Glutamatergic neuron (in vitro differentiated cells): ENCODE measurements at places on chromosomes 3 and 15. TPM values are rescaled to one million over a fixed set of nuclear protein-coding genes. Genes with fewer than 3 reads are reported as not detected.

DNA sequence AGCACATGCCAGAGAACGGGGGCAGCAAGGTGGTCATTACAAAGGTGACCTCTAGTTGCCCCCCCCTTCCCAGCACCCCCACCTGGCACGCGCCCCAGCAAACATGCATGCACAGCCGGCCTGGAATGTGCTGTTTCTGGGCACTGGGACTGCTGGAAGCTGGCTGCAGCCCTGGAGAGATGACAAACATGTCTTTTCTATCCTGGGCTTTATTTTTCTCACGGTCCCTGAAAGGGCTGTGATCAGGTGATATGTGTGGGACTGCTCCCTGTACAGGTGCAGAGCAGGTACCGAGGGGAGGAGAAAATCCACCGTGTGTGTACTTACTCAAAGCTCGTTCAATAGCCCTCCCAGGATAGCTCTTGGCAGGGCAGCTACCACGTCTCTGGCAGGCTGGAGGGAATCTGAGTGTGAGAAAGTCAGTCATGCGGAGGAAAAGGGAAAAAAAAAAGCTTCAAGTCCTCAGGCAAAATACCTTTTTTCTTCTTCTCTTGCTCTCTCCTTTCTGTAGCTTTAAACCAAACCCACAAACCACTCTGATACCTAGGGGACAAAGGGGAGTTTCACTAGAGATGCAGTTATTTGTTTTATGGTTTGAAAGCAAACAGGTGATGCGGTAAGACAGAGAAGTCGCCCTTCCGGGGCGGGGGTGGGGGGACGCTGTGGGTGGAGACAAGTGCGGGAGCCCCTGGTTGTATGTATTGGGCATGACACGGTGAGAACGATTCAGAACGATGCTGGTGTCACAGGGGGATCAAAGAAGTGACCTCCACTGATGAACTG lies 5.0 kb upstream of the HES1 start:
- DNase-seq: no peak

The BTLA gene
- not detected for total RNA-seq

DNA sequence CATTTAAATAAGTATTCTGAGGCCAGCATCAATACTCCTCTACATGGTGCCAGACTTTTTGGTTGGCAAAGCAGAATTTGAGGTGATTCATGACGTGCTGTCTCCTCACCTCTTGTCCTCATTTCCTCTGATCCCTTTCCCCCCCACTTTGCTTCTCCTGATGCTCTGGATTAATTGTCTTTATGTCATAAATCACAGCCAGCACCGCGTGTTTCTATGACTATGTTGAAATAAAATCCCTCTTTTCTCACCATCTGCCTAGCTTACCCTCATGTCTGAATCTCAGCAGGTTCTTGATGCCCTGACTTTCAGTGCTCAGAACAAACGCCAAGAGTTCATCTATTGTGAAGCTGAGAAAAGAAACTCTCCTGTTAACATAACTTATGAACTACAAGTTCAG lies 19.7 kb upstream of the PTPRG start:
- DNase-seq: no peak

DNA sequence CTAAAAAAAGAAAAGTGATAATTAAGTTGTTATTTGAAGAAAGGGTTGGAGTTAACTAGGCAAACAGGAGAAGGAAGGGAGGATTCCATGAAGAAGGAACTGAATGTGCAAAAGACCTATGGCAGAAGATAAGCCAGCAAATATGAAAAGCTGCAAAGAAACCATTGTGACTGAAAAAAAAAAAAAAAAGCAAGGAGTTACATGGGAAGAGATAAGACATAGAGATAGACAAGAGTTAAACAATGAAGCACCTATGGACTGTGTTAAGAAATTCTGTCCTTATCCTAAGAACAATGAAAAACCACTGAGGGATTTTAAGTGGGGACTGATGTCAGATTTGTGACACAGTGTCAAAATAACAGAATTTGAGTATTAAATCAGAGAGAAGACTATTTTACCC lies 17.0 kb downstream of the ZNF280D start:
- DNase-seq: no peak
